Epithelial cell of esophagus (primary cell): ENCODE measurements at places on chromosomes 3 and 15.

DNA sequence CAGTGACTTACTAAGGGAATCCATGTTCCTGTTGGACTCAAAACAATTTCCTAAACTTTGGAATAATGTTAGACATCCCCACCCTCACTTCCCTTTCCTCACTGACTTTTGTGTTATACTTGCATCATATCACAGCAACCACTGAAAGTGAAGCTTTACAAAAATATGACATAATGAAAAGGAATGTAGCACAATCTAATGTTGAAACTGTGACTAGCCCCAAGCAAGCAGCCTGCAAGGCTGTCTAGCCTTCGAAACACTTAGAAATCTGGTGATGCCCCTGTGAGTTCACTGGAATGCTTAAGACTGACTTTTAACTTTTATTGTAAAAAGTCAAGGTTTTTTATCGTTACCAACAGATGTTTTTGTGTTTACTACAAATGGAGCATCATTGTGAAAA lies 203.7 kb upstream of the ZNF385D start:
- DNase-seq, result peak; percentile 62

- no peak for DNase-seq
Observed at GRCh38 chr3:143427631-143428030, 308.1 kb downstream of the CHST2 start.

GRCh38 chr15:93372865-93373223 lies 283.8 kb upstream of the RGMA start:
- DNase-seq, result no peak

DNA sequence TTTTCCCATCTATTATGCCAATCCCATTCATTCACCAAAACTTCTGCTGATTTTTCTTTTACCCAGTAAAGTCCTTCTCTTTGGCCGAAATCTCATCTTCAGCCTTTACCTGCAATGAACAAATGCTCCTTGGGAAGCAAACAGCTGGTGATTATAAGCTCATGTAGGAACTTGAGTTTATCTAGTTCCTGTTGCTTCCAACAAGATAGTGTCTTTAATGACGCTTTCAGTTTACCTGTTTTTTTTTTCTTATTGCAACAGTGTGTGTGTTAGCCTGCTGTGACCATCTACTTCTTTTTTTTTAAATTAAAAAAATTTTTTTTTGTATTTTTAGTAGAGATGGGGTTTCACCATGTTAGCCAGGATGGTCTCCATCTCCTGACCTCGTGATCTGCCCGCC lies 156.0 kb downstream of the CD47 start:
- DNase-seq, result no peak

- DNase-seq, result peak; percentile 96
Observed at GRCh38 chr3:27431116-27431515, 53.1 kb downstream of the SLC4A7 start.

DNA sequence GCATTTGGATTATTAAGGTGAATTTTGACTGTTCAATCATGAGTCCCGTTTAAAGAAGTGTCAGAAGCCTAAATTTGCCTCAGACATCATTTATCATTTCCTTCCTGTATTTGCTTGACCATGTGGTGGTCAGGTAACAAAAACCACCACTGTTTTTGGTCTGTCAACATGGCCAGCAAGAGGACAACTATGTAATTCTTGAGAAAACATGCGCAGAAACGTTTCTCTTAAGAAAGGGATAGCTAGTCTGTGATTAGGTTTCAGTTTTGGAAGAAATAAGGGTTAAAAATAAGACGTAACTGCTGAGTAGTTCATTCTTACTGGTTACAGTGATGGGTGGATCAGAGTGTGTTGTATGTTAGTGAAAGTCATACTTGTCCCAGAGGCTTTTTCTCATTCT lies 204.5 kb downstream of the AKAP13 start:
- DNase-seq, result no peak

- DNase-seq, result no peak
Observed at GRCh38 chr3:52834871-52835501, at the start of gene MUSTN1. Gene MUSTN1 (minus strand): TSS chr3:52835019. CDS start chr3:52834948, 71 bp downstream.

DNA sequence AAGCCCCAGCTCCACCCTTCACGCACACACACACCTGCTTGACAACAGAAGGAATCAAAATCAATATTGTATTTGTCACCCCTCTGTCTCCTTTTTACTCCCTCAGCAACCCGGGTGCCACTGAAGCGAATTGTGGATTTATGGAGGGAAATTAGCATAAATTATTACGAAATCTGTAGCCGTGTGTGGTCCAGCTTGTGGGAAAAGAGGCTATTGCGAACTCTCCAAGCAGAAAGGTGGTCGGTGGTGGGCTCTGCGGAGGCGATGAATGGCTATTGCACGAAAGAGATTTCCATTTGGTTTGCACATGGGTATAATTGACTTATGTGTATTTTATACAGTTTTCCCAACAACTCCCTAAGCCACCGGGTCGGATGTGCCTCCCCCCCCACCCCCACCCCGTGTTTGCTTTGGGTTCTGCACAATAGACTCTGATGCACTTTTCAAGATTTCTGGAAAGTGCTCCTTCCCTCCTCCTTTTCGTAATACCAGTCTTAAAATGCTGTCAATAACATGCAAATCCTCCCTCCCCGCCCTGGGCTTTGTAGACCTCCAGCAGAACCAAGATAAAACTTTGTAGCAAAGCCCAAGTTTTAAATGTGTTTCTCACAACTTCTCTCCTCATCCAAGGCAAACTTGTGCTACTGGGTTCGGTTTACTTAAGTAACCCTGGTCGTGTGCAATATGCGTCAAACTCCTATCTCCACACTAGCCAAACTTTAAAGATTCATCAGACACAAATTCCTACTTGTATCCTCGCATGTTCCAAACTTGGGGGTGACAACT lies 3.1 kb upstream of the FOXB1 start:
- DNase-seq, result no peak

GRCh38 chr3:149401212-149401925 lies 23.9 kb upstream of the TM4SF1 start:
- peak; percentile 84 for DNase-seq

GRCh38 chr3:109685084-109686079 lies 348.0 kb upstream of the DPPA4 start:
- DNase-seq, result peak; percentile 98

GRCh38 chr3:72042397-72043203 lies 257.7 kb upstream of the PROK2 start:
- no peak for DNase-seq

DNA sequence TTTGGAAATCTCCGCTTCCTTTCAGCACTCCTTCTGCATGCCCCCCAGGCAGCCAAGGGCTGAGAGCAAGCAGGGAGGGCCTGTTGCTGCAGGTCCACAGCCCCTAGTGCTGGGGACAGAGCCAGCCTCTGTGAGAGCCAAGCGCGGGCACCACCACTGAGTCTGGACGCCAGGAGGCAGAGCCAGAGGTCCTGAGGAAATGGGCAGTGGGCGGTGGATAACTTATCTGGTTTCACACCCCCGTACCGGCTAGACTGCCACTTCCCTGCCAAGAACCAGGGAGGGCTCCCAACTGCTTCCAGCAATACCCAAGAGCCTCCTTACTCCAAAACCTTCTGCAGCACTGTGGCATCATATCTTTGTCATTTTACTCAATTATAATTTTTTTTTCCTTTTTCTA lies 141.6 kb upstream of the IGF1R start:
- DNase-seq, result no peak

GRCh38 chr3:18766974-18767373 lies 341.8 kb upstream of the SATB1 start:
- no peak for DNase-seq

- no peak for DNase-seq
Observed at GRCh38 chr3:33982269-33982798, 183.9 kb downstream of the PDCD6IP start.

DNA sequence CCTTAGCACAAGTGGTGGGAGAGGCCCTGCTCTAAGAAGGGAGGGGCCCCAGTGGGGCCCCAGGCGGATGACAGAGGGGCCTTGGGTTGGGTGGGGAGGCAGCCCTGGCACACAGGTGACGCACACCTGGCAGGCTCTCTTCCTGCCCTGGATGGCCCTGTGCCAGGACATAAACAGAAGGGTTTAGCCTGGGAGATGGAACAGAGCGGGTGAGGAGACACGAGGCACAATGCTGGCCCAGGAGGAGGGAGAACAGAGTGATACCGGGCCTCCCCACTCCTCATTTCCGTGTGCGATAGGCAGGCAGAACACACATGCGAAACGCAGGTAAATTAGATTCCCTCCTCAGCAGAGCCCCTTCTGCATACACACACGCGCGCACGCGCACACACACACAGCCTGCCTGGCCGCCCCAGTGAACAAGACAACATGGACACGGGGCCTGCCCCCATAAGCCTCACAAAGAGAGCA lies 39.8 kb downstream of the IDH2 start:
- DNase-seq, result peak; percentile 92

DNA sequence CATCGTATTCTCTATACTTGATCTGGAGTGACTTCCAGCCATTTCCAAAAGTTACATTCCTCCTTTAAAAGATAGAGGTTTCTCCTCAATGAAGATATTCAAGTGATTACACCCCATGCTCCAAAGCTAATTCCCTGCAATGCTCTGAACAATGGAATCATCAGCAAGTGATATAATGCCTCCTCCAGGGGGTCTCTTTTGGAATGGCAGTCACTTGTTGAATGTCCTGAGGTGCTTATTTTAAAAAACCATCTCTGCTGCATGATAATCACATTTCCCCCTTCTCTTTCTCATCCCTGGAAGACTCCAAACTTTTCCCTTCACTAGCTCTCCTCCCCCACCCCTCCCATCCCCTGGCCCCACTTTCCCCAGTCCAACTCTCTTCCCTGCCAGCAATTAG lies 2.6 kb downstream of the LHFPL4 start:
- no peak for DNase-seq

GRCh38 chr3:136750897-136751315 lies 1.3 kb downstream of the STAG1 start:
- no peak for DNase-seq

- DNase-seq, result no peak
Observed at GRCh38 chr3:33250712-33251111, 26.5 kb upstream of the FBXL2 start.

DNA sequence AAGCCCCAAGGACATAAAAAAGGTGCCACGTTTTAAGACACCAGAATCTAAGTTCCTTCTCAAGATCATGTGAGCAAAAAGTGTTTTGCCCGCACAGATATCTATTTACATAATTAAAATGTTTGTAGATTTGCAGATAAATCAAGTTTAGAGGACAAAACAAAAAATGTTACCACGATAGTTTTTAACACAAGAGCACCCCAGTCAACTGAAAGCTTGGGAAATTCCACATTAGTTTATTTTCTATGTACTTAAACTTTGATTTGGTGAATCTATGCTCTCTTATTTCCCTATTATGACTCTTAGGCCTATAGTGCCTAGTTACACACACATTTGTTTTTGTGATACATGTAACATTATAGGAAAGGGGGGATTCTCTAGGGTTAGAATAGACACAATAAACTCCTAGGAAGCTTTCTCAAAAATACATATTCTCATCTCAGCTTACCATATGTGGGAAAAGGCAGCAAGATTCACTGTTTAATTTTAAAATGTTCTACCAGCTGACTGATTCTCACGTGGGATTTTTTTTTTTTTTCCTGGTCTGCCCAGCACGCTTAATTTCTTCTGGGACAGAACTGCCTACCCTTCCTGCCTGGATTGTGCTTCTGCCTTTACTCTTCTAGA lies 8.4 kb upstream of the LEKR1 start:
- DNase-seq, result peak; percentile 59

DNA sequence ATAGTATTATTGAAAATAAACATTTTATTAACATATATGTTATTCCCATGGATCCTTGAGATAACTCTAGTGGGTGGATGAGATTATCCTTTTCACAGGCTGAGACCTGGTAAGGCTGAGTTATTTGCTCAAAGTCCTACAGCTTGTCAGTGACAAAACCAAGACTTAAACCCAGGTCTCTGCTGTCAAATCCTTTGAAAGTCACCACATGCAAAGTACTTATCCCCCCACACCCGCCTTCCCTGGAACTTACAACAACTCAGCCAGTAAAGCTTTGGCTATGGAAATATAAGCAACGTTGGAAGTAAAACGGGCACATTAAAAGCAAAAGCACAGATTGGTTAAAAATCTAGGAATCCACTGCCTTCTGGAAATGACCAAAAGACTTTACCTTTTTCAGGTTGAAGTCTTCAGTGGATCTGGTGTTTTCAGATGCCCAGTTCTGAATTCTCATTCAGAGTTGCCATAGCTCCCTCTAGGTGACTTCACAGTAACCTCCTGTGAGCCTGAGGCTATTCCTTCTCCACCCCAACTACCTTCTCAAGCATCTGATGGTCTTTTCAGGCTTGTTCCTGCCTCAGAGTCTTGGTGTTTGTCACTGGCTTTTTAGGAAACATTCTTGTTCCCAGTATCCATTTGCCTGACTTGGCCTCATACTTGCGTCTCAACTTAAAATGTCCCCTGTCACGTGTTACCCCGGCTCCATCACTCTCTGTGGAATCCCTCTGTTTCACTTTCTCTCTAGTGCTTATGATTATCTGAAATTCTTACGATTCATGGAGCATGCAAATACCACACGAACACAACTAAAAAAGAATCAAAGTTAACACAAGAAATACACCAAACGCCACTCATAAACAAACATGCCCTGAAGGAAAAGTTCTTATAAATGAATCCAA lies 131.2 kb downstream of the MAGI1 start:
- no peak for DNase-seq

DNA sequence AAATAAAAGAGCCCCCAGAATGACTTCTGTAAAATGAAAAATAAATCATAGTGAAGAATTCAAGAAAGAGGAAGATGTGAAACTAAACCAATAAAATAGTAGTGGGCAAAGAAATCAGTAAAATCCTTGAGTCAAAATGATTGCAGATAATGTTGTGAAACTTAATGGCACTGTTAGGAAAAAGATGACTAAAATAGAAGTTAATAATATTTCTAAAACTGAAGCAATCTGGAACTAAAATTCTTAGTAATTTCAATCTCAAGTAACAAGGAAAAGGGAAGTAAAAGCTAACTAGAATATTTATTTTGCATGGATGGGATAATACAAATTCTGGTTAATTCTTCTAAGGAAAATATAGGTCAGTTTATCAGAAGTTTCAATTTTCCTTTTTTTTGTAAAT lies 84.6 kb downstream of the TMCO5A start:
- no peak for DNase-seq

DNA sequence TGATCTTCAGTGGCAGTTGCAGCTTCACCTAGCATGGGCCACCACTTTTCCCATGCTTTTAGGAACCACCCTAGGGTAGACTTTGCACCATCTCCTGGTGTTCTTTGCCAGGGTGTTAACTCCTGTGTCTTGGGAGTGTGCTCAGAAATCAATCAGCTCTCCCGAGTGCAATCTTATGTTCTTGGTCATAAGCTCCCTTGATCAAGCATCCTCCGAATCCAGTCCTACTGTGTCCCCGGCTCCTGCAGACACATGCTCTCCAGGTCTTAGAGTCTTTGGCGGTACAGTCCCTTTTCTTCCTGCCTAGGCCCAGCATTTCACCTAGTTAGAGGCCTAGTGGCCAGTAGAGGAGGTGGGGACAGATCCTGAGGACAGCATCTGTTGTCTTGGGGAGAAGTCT lies 74.7 kb upstream of the SYN2 start:
- no peak for DNase-seq

- no peak for DNase-seq
Observed at GRCh38 chr3:65728138-65728537, 310.6 kb downstream of the MAGI1 start.
